ENCODE measurements at places on chromosomes 7 and 10. TPM values are rescaled to one million over a fixed set of nuclear protein-coding genes. Genes with fewer than 3 reads are reported as not detected.
A peak's percentile ranks its signal among the peaks of the same experiment; 100 is the strongest.

Gene SDHAF3
- total RNA-seq: 10.0 TPM

Gene FGFR2
- total RNA-seq: 58.7 TPM

Gene ZNF518A
- 17.9 TPM for total RNA-seq

Gene CDC14C
- total RNA-seq: not detected

- peak; percentile 26 for DNase-seq
Measured at GRCh38 chr7:36300696-36301350, 88.8 kb upstream of the ANLN start.

GRCh38 chr7:130901209-130901783, 167.3 kb upstream of the KLF14 start:
- DNase-seq: peak; percentile 90

- DNase-seq: no peak
Measured at GRCh38 chr7:36911788-36912187, 187.5 kb upstream of the AOAH start.

- no peak for DNase-seq
Measured at GRCh38 chr7:128206747-128207500, 34.2 kb upstream of the LEP start.

Data from upper lobe of right lung (tissue), 1 donor.